ENCODE measurements at places on chromosomes 2 and 18.

DNA sequence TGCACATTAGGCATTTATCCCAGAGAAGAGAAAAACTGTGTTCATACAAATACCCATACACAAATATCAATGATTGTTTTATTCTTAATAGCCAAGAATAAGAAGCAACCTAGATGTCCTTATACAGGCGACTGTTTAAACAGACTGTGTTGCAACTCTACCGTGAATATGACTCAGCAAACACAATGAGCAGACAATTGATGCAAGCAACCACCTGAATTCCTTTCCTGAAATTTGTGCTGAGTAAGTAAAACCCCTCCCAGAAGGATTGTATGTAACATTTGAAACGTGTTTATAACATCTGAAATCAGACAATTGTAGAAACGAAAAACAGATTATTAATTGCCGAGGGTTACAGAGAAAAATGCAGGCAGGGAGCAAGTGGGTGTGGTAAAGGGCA lies 621.9 kb upstream of the SOX11 start:
- DNase-seq, result peak; percentile 3

- DNase-seq, result peak; percentile 85
These were observed 158.4 kb downstream of the SETBP1 start for GRCh38 chr18:44838971-44839666.

GRCh38 chr18:50203801-50204604 lies 9.1 kb upstream of the MYO5B start:
- peak; percentile 55 for DNase-seq

DNA sequence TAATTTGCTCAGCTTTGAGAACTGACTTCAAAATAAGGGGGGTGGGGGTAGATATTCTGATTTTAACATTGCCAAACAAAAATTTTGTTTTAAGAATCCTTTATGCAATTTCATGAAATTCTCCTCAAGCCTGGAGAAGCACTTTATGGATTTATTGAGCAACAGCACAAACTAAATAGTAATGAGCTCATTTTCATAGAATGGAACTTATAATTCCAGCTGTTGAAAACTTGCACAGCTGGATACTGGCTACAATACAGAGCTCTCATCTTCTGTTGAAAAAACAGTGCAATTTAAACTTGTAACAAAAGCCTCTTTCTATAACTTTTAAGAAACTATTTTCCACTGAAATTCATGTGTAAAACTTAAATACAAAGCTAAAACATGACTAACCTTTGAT lies 137.6 kb upstream of the FN1 start:
- no peak for DNase-seq

DNA sequence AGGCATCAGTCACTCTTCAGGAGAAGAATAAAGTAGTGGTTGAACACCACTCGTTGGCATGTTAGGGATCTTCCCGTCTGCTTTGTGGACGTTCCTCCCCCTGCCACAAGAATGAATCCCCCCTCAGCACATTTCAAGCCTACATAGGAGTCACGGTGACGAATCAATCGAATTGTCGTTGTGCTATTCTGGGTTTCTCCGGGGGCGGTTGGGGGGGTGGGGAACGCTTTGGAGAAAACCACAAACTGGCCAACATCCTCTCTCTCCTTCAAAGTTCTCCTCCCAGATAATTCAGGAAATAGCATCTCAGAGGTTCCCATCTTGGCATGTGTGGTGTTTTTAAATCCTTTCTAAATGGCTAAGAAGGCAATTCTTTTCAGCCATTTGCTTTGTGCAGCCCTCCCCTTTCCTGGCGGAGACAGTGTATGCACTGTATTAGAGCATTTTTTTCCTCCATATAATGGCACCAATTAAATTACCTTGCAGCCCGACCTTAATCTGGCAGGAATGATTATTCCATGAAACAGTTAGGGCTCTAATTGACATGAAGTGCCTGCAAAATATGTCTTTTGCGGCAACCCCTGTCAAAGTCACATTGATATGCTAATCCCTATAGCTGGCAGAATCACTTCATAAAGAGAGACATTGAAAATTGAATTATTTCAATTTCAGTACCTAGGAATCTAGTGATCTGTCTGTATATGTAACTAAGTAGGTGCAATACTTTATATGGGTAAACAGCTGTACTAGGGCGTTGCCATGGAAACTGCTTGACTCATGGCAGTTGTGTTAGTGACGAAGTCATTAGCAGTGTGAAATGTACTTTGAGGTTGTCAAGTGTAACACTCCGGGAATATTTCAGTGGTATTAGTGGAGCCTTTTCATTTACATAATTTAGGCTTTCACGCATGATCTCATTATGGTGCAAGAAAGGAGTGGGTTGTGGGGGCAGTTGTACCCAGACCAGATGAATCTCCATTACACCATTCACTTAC lies 323.4 kb upstream of the SLC14A2 start:
- peak; percentile 4 for DNase-seq

DNA sequence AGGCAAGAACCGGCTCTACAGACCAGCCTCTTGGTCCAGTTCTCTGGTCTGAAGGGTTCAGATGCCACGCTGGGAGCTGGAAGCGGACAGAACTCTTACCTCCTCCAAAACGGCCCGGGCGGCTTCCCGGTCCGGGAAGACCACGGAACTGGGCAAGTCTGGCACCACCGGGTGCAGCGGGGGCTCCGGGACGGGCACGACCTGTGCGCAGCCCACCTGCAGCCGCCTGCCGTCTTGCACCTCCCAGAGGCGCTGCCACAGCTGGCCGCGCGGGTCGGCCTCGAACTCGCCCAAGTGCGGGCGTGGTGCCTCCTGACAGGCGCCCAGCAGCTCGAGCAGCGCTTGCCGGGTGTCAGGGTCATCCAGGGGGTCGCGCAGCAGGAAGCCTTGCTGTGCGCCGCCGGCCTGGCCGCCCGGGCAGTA lies 773 bp downstream of the CMPK2 start:
- DNase-seq, result peak; percentile 72

DNA sequence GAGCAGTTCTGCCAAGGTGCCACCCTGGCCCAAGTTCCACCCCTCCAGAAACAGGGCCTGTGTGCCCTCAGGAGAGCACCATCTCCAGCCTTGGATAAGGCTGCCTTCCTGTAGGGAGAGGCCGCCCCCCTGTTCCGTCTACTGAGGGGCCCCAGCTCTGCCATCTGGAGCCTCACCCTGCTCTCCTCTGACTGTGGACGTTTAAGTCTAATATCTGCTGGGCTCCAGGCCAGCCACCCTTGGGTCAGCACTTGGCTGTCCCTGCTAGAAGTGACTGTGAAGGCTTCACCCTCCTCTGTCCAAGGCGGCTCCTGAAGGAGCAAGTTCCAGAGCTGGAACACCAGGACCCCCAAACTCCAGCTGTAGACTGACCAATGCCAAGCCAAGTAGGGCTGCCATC lies 26.3 kb downstream of the RHOB start:
- DNase-seq, result no peak

GRCh38 chr2:215793747-215794595 lies 219.4 kb downstream of the MREG start:
- peak; percentile 97 for DNase-seq

DNA sequence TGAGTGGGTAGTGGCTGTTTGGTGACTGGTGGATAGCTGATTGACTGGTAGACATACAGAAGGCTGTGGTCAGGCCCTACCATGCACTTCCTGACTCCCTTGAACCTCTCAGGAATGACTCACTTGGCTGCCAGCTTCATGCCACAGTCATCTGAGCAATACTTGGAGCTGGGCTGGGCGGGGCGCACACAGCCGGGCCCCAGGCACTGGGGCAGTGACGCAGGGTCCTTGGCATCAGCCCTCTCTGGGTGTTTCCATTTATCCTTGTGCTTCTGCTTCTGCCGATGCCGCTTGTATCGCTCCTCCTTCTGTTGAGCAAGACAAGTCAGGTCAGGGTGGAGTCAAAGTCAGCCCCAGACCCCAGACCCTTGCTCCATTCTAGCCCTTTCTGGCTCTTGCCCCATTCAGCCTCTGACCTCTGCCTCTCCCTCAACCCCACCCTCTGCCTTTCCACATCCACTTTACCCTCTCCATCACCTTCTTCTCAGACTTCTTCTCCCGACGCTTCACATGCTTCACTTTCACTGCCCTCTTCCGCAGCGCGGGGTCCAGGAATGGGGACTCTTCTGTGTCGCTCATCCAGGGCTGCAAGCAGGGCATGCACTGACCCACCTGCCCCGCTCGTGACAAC lies 3.0 kb upstream of the MBD1 start:
- DNase-seq, result no peak
